Posterior cingulate gyrus (tissue), 11 donors: ENCODE measurements at places on chromosomes 4 and X.

- DNase-seq = no peak
Observed at GRCh38 chr4:151694961-151695720, 65.7 kb downstream of the GATB start.

DNA sequence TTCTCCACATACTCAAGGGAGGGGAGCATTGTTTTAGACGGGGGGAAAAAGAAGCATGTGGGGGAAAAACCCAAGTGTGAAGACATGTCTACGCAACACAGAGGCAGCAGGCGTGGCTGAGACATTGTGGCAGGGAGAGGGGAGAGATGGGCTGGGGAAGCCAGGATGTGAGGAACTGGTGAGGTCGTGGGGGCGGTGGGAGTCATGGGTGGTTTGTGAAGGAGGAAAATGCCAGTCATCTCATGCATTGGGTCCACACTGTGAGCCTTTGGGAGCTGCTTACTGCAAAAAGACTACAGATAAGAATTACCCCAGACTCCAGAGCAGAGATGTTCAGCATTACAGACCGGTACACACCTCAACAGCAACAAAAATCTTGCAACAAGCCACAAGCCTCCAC is 2.1 kb downstream of the JAKMIP1 start:
- no peak for DNase-seq

DNA sequence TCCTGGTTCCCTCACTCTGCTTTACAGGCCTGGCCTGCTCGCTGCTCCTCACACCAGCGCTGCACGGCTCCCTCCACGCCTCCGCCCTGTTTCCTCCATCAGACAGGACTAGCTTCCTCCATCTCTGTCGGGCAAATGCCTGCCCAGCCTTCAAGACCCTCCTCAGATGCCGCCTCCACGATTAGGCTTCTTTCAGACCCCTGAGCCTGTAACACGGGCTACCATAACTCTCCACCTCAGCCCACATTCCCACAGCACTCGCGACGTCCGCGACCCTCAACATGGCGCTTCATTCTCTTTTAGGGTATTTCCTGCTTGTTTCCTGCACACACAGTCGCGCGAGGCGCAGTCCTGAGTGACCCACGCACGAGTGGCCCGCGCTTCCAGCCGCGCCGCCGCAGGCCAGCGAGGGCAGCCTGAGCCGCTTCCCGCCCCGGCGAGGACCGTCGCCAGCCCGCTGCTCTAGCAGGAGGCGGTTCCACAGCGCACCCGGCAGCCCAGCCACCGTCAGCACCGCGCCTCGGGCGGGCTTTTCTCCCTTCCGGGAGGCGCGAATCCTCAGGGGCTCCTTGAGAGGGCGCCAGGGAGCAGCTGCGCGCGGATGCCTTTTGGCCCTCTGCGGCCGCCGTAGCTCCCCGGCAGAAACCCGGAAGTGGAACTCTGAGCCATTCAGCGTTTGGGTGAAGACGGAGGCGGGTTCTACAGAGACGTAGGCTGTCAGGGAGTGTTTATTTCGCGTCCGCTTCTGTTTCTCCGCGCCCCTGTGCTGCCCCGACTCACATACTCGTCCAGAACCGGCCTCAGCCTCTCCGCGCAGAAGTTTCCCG is at the start of gene FRG1:
FRG1 (plus strand) TSS at position 695 of the 827 bp plus-strand sequence. CDS start 138 bp downstream, outside the sequence.
- DNase-seq = peak; percentile 95

- no peak for DNase-seq
Observed at GRCh38 chr4:102036619-102037376, 246.3 kb downstream of the BANK1 start.

DNA sequence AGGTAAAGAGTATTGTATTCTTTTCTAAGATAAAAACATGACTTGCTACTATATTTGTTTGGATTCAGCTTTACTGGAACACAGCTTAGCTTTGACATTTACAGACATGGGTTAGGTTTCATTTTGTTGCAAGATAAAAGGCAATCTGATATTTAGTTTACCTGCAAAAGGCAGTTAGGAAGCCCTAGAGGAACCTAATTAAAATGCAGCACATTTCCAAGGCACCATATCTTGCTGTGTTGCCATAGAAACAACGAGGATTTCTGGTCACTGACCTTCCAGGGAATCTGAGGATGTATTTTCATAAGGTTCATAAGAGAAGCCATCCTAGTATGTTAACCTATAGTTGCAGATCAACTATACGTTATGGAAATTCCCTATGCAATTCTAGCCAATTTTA is 116.0 kb downstream of the SNCA start:
- DNase-seq = no peak

DNA sequence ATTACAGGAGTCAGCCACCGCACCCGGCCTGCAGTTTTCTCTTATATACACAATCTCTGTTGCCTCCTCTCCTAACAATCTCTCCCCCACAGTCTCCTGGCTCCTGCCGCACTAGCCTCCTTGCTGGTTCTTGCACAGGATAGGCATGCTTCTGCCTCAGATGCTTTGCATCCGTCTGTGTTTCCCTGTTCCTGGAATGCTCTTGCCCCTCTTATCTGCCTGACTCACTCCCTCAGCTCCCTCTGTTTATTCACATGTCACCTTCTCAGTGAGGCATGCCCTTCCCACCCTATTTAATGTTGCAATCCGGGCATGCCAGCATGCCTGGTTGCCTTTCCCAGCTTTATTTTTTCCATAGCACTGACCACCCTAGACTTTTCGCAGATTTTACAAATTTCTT is 161.9 kb downstream of the PHF8 start:
- DNase-seq = no peak

- DNase-seq = peak; percentile 49
Observed at GRCh38 chrX:37302569-37302968, 46.6 kb upstream of the PRRG1 start.

DNA sequence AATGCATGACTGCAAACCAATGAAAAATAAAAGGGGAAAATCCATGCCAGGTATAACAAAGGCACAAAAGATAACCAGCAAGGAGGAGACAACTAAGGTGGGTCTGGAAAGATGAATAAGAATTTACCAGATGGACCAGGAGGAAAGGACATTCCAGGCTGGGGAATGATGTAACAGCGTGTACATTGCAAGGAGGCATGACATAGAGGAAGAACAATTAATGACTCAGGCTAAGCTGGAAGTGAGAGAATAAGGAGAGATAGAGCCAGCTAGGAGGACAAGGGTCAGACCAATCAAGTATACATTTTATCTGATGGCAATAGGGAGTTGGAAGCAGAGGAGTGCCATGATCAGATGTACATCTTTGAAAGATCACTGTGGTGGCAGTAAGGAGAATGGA is 57.0 kb downstream of the MTMR8 start:
- no peak for DNase-seq

DNA sequence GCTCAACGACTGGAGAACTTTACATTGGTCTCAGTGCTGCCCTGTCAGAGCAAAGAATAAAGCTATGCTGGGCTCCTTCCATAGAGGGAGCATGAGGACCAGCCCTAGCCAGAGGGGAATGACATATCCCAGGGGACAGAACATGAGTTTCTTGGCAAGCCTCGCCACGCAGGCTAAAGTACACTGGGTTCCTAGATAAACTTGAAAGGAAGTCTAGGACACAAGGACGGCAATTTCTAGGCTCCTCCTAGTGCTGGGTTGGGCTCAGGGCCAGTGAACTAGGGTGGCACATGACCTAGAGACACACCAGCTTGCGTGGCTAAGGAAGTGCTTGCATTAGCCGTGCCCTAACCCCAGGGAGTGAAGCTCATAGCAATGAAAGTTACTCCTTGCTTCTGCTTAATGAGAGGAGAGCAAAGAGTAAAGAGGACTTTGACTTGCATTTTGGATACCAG is 141.0 kb downstream of the MAB21L2 start:
- DNase-seq = no peak

GRCh38 chrX:10755439-10756334 is 135.3 kb upstream of the MID1 start:
- no peak for DNase-seq

GRCh38 chr4:11297201-11297600 is 131.5 kb downstream of the HS3ST1 start:
- DNase-seq = no peak

DNA sequence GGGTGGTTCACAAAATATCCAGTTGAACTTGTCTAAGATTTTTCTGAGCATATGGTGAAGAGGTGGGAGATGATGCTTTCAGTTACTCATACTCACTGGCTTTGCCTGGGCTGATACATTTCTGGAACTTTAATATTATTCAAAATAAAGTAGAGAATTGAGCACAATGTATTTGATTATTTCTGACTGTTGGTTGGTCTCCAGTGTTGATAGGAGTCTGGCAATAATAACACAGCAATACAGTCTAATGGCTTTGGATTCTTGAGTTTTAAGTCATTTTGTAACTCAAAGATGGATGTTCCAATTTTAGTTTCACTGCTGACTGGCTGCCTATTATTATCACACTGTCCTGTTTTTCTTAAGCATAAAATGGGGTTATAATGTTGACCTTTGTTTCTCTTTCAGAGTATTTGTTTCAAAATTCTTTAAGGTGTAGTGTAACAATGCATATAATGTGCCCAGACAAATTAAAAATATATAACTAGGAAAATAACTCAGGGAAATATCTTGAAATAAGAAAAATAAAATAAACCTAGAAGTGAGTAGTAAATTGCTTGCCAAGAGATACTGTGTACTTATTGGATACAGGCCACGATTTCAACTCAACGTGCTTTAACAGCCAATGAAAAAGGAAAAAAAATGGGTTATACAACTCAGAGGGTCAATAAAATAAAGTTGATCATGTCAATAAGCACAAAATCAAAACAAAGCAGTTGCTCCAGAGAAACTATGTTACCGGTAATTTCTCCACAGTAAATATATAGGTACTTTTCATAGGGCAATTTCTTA is 99.0 kb downstream of the ARSJ start:
- DNase-seq = no peak

- no peak for DNase-seq
Observed at GRCh38 chr4:142566777-142567176, 279.3 kb downstream of the INPP4B start.

GRCh38 chr4:2047031-2047660 is 12.0 kb upstream of the NAT8L start:
- no peak for DNase-seq

- DNase-seq = no peak
Observed at GRCh38 chrX:24515447-24515846, 50.4 kb downstream of the PDK3 start.

- DNase-seq = no peak
Observed at GRCh38 chr4:125044886-125045285, 269.9 kb upstream of the FAT4 start.

- DNase-seq = no peak
Observed at GRCh38 chr4:120001850-120002249, 64.8 kb downstream of the MAD2L1 start.

DNA sequence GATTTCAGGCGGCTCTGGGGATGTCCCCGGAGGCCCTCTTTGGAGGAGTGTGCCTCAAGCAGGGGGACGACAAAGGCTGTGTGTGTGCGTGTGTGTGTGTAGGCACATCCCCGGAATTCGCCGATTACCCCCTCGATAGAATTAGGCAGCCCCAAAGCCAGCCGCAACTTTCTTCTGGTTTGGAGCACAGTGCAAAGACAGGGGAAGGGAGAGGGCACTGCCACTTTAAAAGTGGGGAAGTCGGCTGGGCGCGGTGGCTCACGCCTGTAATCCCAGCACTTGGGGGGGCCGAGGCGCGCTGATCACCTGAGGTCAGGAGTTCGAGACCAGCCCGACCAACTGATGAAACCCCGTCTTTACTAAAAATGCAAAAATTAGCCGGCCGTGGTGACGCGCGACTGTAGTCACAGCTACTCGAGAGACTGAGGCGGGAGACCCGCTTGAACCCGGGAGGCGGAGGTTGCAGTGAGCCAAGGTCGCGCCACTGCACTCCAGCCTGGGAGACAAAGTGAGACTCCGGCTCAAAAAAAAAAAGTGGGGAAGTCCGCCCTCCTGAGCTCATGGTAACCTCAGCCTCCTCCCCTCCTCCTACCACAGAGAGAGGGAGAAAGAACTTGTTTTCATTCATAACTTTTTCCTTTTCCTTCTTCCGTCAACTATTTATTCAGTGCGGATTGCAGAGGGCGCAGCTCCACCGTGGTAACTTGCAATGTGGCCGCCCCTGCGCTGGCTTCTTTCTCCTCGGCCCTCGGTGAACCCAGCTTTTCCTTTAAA is 2.4 kb downstream of the SPRY1 start:
- peak; percentile 90 for DNase-seq

DNA sequence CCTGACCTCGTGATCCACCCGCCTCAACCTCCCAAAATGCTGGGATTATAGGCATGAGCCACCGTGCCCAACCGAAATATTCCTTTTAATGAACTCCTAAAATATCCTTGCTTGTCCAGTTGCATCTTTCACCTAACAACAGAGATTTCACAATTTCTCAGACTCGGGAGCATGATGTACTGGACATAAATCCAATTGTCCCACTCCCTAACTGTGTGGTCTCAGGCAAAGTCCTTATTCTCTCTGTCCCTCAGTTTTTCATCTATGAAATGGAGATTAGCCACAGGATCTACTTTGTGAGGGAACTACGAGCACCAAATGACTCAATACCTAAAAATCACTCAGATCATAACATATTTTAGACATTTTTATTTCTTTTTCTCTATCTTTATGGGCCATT is 9.3 kb downstream of the RAB40A start:
- DNase-seq = no peak

GRCh38 chr4:186502231-186502630 is 53.1 kb downstream of the MTNR1A start:
- DNase-seq = no peak

GRCh38 chr4:186724058-186724863 is 605 bp upstream of the FAT1 start:
- DNase-seq = no peak

- no peak for DNase-seq
Observed at GRCh38 chr4:12926189-12927066, 557.7 kb downstream of the RAB28 start.

DNA sequence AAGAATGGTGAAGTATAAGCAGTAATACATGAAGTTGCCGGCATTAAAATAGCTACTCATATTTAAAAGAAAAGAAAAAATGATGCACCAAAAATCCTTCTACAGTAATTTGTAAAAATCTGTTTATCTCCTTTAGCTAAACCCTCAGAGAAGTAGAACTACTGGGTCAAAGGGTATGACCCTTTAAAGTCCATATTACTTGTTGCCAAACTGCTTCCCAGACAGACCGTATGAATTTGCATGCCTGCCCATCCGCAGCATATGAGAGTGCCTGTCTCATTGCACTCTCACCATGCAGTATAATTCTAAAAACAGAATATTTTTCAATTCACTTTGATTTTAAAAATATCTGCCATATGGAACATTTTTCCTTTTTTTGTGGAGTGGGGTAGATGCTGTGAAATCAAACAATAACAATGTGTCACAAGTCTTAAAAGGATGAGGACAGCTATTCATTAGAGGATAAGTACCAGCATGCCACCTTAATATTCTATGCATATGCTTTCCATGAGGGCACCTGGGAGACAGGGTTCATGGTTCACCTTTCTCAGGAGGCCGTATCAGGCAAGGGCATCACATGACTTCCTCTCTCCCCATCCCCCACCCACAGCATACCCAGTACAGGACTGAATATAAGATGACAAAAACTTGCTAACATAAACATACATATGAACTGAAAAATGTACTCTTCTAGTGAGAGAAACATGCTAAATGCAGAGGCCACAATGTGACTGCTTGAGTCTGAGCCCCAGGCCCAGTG is 17.8 kb downstream of the ZDHHC9 start:
- no peak for DNase-seq

- DNase-seq = no peak
Observed at GRCh38 chrX:107323786-107324492, 117.5 kb downstream of the DNAAF6 start.
